HT-29 (cell line): ENCODE measurements at places on chromosomes 7 and 10. TPM values are rescaled to one million over a fixed set of nuclear protein-coding genes. Genes with fewer than 3 reads are reported as not detected.

The NEUROG3 gene
- 0.99 and 1.5 TPM in 2 replicates for total RNA-seq

- no peak for DNase-seq
Observed at GRCh38 chr7:100783804-100784203, 43.5 kb downstream of the EPHB4 start.

The KAZALD1 gene
- total RNA-seq: 13.0 and 15.6 TPM in 2 replicates

The AQP1 gene
- total RNA-seq: 8.2 and 9.8 TPM in 2 replicates

The SH2D4B gene
- not detected in 2 replicates for total RNA-seq

- DNase-seq: no peak
Observed at GRCh38 chr10:106440355-106440754, 724.2 kb downstream of the SORCS1 start.

DNA sequence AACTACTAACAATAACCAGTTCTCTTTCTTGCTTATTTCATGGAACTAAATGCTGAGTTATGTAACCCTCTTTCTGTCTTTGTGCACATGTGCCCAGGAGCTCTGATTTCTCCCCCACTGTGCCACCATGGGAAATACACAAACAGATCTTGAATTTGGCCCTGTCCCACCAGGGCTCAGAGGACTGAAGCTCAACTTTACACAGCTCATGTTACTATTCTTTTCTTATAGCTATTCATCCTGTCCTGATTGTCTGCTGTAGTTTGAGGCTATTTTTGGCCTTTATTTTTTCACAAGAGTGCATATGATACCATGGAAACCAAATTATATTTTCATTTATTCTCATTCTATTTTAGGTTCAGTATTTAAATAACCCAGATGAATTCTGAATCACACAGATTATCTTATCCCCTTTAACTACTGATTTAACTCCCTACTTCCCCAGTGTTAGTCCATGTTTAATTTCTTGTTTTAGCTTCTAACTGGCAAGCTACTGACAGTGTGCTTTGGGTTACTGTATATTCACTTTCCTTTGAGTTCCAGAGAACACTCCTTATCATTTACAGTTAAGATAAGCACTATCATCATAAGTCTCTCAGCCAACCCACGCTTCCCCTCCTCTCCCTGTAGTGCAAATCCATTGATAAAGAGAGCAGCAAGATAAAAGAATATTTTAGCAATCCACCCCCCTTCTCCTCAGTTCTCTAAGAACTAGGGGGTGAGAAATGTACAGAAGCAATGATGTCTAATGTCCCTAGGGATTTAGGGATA is 71.8 kb upstream of the GSDME start:
- DNase-seq: no peak

DNA sequence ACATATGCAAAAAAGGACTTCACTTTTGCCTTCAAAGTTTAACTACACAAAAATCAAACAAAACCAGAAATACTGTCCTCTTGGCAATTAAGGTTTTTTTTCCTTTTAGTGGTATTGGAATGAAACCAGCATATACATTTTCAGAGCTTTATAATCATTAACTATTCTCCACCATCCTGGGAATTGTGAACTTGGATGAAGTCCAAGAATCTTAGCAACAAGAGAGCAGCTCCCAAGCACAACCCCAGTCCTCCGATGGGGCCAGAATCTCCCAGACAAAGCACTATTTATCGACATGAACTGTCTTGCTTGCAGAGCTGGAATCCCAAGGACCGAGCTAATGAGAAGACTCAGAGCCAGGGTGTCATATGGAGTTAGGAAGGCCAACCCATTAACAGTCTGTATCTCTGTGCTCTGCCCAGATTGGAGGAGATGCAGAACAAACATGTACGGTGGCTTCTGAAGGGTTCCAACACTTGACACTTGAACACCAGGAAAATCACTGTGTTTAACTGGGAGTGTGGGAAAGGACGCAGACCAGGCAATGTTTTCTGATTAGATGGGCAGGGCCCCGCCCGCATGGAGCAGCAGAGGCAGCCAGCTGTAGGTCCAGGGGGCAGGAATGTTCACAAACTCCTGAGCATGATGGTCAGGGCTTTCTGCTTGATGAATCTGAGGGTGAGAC is 35.5 kb downstream of the PPP1R3C start:
- peak; percentile 88 for DNase-seq

GRCh38 chr10:57919864-57920263 is 347.8 kb downstream of the IPMK start:
- DNase-seq: no peak

DNA sequence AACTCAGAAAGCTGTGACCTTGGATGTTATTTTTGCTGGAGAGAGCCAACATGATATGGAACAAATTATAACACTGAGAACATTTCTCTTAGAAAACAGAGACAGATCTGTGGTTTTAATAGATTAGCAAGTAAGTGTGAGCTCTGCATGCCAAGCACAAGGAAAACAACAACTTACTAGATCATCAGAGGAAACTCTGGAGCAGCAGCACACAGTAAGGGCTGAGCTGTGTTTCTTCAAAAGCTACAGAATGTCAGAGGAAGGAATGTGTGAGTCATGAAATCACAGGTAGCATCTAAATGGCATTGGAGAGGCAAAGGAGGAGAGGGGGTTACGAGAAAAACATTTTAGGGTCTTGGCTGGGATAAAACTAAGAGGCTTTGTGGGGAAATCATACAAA is 283.4 kb upstream of the FZD8 start:
- no peak for DNase-seq

DNA sequence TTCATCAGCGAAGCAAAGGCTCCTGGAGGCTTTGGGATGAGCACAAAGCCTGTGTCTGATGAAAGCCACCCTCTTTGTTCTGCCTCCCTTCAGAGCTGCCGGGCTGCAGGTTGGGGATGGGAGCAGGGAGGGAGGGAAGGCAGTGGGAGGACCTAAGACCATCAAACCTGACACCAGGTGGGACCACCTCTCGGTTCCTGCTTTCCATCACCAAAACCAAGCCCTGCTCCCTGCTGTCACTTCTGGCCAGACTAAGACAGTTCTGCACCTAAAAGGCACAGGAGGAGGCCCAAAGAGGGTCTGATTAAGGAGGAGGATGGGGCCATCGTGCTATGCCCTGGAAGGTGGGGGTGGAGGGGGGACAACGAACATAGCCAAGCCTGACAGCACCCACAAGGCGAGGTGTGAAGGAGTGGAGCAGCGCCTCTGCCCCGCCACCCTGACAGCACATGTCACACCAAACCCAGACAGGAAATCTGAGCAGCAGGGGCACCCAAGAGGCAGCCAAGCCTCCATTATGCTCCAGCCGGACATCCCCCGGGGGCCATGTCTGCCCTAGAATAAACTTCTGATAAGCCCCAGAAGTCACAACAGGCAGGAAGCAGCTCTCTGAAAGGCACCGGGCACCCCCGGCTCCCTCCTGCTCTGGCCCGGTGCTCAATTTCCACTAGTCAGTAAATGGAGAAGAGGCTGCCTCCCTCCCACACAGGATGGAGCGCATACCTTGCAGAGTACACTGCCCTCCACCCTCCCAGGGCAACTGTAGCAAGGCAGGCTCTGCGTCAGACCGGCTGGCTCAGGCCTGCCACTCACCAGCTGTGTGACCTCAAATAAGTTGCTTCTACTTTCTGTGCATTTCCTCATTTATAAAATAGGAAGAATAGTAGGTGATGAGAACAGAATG is 48.9 kb downstream of the DLG5 start:
- no peak for DNase-seq

GRCh38 chr7:22356701-22357310 is at the start of gene RAPGEF5:
Gene RAPGEF5 (minus strand): TSS chr7:22357154. CDS start chr7:22357060, 94 bp downstream.
- DNase-seq: peak; percentile 49

DNA sequence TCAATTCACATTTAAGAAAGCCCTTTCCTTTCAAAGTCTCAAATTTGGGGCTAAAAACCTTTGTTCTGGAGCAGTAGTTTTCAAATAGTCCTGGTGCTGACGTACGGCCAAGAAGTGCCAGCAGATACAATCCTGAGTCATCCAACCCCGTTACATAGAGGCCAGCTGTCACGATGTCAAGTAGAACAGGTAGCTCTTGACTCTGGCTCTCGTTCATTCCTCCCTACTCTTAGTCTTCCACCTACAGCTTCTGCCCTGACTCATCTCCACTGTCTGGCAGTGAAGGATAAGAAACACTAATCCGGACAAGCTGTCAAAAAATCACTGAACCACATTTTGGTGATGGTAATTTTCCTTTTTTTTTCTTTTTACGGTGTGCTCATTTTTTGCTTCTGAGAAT is 132.4 kb upstream of the PTN start:
- DNase-seq: no peak

DNA sequence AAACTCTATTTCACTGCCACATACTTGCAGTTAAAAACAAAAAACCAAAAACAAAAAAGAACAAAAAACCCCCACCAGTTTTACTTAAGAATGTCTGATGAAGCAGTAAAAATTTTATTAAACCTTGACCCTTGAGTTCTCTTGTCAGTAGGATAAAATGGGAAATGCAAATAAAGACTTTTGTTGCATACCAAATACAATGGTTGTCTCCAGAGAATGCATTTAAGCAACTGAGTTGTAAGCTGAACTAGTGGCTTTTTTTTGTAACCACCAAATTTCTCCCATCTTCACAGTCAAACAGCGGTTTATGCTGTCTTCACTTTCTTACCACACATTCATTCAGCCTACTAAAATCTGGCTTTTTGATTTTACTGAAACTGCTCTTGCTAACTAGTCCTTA is 3.1 kb downstream of the SYPL1 start:
- DNase-seq: no peak

GRCh38 chr7:132619967-132620366 is 43.7 kb upstream of the PLXNA4 start:
- no peak for DNase-seq

- DNase-seq: no peak
Observed at GRCh38 chr10:71531485-71532446, 135.0 kb downstream of the CDH23 start.

DNA sequence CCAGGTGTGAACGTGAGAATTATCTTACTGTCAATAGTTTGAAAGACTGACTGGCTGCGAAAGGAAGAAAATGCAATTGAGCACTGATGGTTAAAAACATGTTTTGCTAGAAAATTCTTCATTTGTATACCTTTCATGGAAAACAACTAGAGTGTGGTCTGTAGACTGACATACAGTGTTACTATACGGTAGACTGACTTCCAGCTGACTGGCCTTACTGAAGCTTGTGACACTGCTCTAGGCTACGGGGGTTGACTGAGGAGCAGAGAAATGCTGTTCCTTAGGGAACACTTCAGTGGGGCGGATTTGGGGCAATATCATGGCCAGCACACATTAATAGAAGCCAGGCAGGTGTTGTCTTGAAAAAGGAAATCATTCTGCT is 25.9 kb upstream of the DDC start:
- DNase-seq: no peak

DNA sequence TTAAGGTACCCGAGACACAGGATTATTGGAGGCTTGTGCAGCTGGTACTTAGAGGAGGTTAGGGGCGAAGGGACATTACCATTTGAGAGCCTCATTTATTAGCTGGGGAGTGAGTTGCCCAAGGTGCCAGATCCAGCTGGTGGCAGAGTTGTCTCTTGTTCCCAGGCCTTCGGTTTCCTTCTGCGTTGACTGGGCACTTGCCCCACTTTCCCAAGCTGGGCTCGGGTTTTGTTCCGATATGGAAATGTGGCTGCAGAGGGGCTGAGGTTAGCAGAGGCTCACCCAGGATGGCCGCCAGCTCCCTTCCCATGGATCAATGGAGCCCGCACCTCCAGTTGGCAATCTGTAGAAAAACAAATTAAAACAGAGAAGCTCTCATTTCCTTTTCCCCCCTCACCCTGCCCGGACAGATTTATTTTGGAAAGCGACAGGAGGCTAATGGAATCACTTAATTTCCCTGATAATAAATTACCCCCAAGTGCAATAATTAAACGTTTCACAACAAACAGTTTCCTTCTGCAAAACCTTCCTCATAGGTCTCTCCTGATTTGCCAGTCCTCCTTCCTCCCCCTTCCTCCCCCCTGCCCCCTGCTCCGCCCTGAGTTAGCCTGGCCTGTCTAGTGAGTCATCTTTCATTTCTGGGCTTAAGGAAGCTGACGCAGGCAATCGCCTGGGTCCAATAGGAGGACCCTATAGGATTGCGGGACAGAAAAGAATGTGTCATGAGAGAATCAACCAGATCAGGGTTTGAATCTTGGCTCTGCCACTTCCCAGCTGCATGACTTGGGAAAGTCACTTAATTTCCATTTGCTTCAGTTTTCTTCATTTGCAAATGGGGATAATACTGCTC is 51.7 kb downstream of the ADRA2A start:
- DNase-seq: peak; percentile 81

The UNCX gene
- not detected in 2 replicates for total RNA-seq

GRCh38 chr7:146956853-146957252 is 840.3 kb downstream of the CNTNAP2 start:
- DNase-seq: no peak

- DNase-seq: no peak
Observed at GRCh38 chr7:36640682-36641081, 83.6 kb downstream of the AOAH start.

The GIMAP5 gene
- total RNA-seq: not detected in 2 replicates

DNA sequence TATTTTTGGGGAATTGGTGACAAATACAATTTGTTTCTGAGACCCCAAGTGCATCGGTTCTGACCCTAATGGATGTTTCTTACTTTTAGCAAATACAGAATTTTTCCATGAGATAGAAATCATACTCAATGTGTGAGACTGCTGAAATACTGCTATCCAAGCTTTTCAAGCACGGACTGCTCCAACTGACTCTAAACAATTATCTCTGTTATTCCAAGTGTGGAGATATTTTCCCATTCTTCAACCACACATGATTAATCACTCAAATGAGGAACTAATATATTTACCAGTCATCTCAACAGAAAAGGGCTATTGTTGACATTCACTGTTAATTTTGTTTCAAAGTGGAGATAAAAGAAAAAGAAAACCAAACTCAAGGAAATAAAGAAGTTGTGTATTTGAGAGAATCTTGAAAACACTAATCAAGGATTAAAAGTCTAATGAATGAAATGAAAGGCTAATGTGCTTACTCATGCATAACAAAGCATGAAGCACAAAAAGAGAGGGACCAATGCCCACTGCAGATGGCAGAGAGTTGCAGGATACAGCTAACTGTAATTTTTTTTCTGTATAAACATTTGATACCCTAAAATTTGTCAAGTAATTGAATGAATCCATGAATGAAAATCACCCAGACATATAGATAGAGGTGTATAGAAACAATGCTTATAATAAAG is 423.6 kb downstream of the DGKB start:
- DNase-seq: no peak

DNA sequence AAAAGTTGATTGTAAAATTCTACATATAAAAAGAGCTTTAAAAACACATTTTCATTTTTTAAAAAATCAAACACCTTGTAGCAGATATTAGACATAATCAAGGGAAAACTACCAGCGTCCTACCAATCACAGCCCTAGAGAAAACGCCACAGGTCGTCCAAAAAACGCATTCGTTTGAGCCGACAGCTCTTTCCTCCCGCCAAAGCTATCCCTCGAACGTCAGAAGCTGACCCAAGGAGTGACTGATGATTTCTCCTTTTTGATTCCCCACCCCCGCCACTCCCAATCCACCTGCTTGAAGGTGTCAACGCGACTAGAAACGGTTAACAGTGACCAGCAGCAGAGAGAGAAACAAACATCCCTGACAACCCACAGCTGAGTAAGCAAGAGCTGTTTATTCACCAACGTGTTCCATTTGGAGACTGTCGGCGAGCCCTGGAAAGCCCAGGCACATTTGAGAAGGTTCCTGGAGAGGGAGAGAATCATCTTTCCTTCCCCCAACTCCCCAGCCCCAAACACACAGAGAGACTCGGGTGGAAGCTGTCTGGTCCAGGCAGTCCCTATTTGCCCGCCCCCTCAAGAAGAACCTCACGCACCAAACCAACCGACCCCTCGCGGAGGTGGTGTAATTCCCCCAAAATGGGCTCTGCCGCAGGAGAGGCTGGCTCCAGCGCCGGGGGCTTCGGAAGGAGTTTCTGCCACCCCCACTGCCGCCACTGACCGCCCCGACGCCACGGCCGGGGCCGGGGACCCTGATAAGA is 622 bp downstream of the CPEB3 start:
- peak; percentile 66 for DNase-seq

The SORBS1 gene
- total RNA-seq: 0.21 and 1.3 TPM in 2 replicates
